Stimulated activated CD8-positive, alpha-beta memory T cell treated with anti-CD3 and anti-CD28 coated beads, Interleukin-2, amount 100 ng/mL, for 48 hours (primary cell): ENCODE measurements at places on chromosomes 7 and 10.

GRCh38 chr7:30145426-30145970, 10.7 kb downstream of the MTURN start:
- DNase-seq: no peak

DNA sequence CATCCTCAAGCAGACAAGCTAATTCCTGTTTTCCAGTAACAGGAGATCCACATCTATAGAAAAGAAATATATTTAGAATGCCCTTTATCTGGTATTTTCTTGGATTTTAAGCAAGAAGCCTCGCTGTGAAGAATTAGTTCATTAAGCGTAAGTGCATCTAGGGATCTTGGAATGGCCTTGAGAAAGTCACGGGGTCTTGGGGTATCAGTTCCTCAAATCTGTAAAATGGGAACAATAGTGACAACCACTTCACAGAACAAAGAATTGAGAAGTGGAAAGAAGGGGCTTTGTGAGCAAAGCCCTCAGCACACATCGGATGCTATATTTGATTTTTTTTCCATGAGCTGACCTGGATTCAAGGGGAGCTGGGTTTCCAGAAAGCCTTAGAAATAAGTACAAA, 32.3 kb upstream of the WDFY4 start:
- DNase-seq: no peak

DNA sequence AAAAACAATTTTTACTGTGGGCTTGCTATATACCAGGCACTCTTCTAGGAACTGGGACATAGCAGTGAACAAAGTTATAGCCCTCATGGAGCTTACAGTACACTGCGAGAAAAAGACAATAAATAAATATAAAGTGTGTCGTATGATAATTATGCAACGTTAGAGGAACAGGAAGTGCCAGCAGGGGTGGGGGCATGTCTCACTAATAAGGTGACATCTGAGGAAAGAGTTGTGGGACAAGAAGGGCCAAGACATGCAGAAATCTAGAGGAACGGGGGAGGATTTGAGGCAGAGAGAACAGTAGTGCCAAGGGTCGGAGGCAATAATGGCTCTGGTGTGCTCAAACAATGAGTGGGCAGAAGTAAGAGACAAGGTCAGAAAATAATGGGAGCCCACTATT, 52.8 kb downstream of the LMBR1 start:
- no peak for DNase-seq

DNA sequence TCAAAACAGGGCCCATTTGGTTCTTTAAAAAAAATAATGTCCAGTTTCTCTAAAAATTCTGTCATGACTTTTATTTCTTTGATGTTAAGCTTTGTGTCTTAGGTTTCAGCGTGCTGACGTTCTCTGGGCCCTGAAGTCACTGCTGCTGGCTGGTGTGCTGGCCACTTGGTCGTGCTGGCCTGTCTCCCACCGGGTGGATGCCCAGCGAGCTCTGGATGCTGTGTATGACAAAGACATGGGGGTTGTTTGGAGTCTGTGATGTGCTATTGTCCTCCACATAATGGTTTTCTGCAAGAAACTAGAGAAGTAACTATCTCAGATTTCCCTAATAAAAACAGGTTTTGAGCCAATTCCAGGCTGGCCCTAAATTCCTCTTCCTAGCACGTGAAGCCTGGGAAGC, 9.5 kb upstream of the IDI2 start:
- no peak for DNase-seq

- DNase-seq: no peak
These were observed 77.8 kb downstream of the JAZF1 start for GRCh38 chr7:28102797-28103196.

DNA sequence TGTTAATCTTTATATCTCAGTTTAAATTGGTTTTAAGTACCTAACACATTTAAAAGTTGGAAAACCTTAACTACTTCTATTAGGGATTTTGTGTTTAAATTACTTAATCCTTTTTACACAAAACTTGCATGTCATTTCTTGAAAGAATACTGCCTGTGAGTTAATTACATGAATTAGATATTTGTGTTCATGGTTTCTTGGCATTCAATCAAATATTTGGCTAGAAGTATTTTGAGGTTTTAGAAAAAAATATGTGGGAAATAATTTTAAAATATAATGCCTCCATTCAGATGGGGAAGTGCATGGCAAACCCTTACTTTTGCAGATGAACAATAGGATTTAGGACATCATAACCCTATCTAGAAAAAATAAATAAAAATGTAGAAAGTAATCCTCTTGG, 186.5 kb upstream of the SEMA3E start:
- no peak for DNase-seq

- no peak for DNase-seq
These were observed 101.8 kb upstream of the GDF10 start for GRCh38 chr10:47198221-47198620.

DNA sequence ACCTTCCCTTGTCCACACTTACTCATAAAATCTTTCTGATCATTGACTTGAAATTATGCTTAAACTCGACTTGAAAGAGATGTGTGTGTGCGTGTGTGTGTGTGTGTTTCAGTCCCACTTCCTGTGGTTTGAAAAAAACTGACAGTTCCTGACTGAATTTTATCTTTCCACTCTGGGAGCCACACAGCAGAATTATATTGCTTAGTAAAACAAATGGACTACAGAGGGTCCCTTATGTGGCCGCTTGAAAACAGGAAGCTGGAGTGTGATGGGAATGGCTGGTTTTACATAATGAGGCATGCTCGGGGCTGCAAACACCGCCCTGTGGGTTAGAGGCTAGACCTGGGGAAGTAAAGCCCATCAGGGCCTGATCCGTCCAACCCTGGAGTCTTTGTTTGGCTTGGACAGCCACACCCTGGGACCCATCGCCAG, 54.8 kb downstream of the LYZL1 start:
- DNase-seq: no peak

GRCh38 chr10:3786295-3787015, 1.4 kb upstream of the KLF6 start:
- no peak for DNase-seq

- DNase-seq: no peak
These were observed 139.7 kb downstream of the HTR7 start for GRCh38 chr10:90718182-90718581.

DNA sequence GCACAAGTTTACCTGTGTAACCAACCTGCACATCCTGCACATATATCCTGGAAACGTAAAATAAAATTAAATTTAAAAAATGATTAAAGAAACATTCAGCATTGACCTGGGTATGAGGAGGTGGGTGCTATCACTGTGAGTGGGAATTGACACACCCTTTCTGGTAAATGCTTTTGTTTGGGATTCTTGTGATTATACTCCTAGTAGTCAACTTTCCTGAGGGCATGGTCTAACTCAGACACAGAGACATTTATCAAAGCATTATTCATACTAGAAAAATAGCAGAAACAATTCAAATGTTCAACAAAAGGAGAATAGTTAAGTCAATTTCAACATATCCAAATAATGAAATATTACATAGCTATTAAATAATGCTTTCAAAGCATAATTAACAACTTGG, 44.2 kb downstream of the CNNM2 start:
- DNase-seq: no peak

DNA sequence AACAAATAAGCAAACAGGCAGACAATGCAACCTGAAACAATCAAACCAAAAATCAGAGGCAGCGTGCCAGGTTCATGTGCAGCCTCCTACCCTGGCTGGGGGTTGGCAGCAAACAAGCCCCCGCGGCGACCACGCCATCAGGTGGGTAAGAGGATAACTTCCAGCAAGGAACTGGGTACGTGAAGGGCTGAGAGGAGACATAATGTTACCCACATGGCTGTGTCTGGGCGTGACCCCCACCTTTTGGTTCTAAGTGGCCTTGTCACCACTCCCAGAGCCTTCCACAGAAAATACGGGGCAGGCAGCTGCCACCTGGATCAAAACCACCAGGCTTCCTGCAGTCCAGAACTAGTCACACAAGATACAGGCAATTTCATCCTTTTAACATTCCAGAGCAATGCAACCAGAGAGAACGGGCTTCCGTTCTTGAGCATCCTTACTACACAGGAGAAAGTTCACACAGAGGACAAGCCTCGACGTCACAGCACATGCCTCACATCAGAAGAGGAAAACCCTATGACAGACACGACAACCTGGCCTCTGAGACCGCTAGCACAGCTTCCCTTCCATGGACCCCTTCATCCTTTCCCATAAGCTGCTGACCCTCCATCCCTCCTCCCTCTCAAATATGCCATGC, 171.0 kb downstream of the GRID1 start:
- DNase-seq: no peak

DNA sequence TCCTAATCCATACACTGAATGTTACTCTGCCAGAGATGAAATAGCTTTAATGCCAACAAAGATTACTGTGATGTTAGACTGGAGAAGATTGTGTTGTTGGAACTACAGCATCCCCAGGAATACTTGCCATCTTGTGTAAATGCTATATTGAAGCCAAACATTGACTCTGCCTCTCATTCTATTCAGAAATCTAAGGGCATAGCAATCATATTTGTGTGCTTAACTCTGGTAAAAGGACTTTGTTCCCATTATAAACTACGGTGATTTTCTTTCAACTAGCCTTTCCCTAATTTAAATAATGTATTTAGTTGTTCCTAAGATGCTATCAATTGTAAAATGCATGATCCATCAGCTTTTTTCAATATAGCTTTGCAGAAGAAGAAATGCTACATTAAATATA, 498.4 kb upstream of the LRRN3 start:
- DNase-seq: no peak

- no peak for DNase-seq
These were observed at the start of gene DLX5 for GRCh38 chr7:97024209-97025129. Gene DLX5 (minus strand): TSS chr7:97024831. CDS start chr7:97024623, 208 bp downstream.

GRCh38 chr10:20455774-20456173, 441.3 kb downstream of the NEBL start:
- DNase-seq: no peak

DNA sequence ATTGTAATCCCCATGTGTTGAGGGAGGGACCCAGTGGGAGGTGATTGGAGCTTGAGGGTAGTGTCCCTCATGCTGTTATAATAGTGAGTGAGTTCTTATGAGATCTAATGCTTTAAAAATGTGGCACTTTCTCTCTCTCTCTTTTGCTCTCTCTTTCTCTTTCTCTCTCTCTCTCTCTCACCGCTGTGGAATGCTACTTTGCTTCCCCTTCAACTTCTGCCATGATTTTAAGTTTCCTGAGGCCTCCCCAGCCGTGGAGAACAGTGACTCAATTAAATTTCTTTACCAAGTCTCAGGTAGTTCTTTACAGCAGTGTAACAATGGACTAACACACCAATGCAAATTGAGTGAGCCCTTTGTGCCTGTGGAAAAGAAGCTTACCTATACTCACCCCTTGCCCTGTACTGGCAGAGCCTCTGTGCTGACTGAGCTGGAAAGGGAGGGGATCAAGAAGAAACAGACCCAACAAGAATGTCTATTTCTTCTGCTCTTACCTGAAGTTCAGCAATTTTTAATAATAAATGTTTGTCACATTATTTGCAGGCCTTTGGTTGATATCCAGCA, 642.5 kb upstream of the KCND2 start:
- no peak for DNase-seq

GRCh38 chr10:100370714-100371481, 23.9 kb downstream of the SCD start:
- peak; percentile 60 for DNase-seq

DNA sequence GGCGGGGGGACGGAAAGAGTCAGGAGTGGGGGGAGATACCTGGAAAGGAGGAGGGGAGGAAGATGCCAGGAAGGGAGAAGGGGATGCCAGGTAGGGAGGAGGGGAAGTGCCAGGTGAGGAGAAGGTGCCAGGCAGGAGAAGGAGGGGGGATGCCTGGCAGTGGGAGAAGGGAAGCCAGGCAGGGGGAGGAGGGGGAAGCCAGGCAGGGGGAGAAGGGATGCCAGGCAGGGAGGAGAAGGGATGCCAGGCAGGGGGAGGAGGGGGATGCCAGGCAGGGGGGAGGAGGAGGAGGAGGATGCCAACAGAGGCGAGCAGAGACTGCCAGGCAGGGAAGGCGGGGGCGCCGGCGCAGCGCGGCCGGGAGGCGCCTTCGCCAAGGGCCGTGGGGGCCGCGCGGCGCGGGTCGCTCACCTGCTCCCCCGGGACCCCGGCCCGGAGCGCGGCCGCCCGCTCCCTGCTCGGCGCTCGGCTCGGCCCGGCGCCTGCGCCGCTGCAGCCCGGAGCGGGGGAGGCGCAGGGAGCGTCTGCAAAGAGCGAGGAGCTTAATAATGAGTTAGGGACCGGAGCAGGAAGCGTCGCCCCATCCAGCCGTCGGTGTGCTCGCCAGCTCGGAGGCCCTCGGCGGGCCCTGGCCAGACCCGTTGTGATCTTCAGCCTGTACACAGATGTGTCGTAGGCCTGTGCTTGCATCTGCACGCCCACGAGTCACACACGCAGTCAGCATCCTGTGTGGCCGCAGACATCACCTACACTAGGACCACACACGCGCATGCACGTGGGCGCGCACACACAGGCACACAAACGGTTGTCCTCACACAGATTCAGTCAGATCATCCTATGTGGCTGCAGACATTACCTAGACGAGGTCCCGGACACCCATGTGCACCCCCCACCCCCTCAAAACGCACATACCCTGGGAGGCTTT, 28.4 kb upstream of the SMARCD3 start:
- DNase-seq: peak; percentile 45

DNA sequence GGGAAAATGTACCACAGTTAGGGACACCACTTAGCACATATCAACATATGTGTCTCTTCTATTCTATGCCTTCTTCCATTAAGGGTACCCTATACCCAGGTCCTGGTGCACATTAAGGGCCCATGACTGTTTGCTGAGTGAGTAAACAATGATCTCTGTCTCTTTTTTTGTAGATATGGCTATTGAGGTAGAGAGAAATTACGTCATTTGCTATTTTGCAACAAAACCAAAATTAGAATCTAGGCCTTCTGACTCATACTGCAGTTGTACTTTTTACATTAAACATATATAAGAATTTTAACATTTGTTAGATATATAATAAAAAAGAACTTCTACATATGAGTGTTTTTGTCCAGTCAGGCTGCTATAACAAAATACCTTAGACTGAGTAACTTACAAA, 683.2 kb upstream of the LRRN3 start:
- no peak for DNase-seq

- DNase-seq: no peak
These were observed 834 bp downstream of the CDH23 start for GRCh38 chr10:71397296-71398212.
